GM06990 (cell line): ENCODE measurements at places on chromosomes 2 and 18.

- DNase-seq: no peak
Measured at GRCh38 chr2:27583390-27583915, 611 bp downstream of the ZNF512 start.

- no peak for DNase-seq
Measured at GRCh38 chr2:69644506-69644979, 1.0 kb upstream of the AAK1 start.

- no peak for DNase-seq
Measured at GRCh38 chr2:140895378-140895777, 1235.4 kb downstream of the LRP1B start.

GRCh38 chr2:1625281-1626001, 118.9 kb downstream of the PXDN start:
- DNase-seq: no peak

GRCh38 chr2:58156780-58157179, 84.3 kb downstream of the FANCL start:
- no peak for DNase-seq

DNA sequence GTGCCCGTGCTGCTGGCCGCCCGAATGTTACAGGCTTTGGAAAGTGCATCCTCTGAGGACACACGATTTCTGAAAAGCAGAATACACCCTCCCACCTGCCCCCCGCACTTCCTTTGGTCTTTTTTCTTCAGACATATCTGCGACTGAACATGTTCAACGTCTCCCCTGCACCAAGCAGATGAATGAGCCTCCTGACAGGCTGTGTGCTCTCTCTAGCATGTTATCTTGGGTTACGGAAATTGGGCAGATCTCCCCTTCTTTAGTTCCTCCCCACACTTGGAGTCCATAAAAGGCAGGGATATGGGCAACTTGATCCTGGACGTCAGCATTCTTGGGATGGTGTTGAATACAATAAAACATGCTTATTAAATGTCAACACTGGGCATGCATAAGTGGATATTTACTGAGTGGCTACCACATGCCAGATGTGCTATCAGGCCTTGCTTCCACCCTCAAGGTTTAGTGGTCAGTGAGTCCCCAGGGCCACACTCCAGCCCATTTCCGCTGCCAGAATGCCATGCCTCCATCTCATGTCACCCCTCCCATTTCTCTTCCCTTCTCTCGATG, 130.4 kb downstream of the TRIM43 start:
- DNase-seq: no peak

GRCh38 chr2:206075113-206075512, 10.9 kb downstream of the INO80D start:
- no peak for DNase-seq

- DNase-seq: no peak
Measured at GRCh38 chr2:149622343-149622742, 34.8 kb upstream of the MMADHC start.

- DNase-seq: no peak
Measured at GRCh38 chr2:68237976-68238580, 14.3 kb downstream of the PPP3R1 start.
